Ureter (tissue), 1 donor: ENCODE measurements at places on chromosomes 13 and 19. TPM values are rescaled to one million over a fixed set of nuclear protein-coding genes. Genes with fewer than 3 reads are reported as not detected.

Gene SCN1B
- total RNA-seq = 9.8 TPM

Gene MAB21L1
- total RNA-seq = 0.36 TPM

Gene SPTBN4
- total RNA-seq = 2.6 TPM

Gene APBA3
- 15.6 TPM for total RNA-seq

Gene MAST3
- total RNA-seq = 12.4 TPM

Gene C19orf44
- 5.2 TPM for total RNA-seq

Gene KCNN1
- 0.34 TPM for total RNA-seq

Gene NCAN
- total RNA-seq = not detected

Gene PLEKHA4
- 23.0 TPM for total RNA-seq

Gene CGB1
- not detected for total RNA-seq

Gene POU4F1
- total RNA-seq = not detected

Gene MUC16
- total RNA-seq = 0.18 TPM

Gene ADGRE3
- not detected for total RNA-seq

Gene PSMC4
- total RNA-seq = 97.6 TPM

Gene NLRP7
- total RNA-seq = not detected

Gene ITGBL1
- total RNA-seq = 1.9 TPM

Gene ZNF626
- total RNA-seq = 93.4 TPM

Gene MAMSTR
- total RNA-seq = 2.2 TPM
